NCI-H2081 (cell line): ENCODE measurements at places on chromosomes 7 and 10.

- no peak for DNase-seq
These were observed 1424.6 kb upstream of the LRRTM3 start for GRCh38 chr10:65501259-65501658.

GRCh38 chr10:130740166-130740565 lies 571.4 kb downstream of the TCERG1L start:
- no peak for DNase-seq

DNA sequence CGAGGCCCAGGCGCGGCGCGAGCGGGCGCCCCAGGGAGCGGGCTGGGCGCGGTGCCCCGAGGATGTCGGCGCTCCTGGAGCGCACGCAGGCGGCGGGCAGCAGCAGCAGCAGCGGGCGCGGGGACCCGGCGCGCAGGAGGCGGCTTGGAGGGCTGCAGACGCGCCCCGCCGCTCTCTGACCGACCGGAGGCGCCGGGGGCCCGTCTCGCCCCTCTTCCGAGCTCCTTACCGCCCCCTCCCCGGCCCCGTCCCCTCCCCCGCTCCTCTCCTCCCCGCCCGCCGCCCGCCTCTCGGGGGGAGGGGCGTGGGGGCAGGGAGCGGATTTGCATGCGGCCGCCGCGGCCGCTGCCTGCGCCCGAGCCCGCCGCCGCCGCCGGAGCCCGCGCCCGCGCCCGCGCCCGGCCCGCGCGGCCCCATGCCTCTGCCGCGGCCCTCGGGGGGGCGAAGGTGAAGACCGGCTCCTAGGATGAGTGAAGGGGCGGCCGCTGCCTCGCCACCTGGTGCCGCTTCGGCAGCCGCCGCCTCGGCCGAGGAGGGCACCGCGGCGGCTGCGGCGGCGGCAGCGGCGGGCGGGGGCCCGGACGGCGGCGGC lies at the start of gene NRG3:
Gene NRG3, plus strand, starts transcription at position 320 of the 592 bp plus-strand sequence.
- DNase-seq = no peak

GRCh38 chr7:137789215-137789882 lies 57.4 kb downstream of the DGKI start:
- DNase-seq = no peak

- no peak for DNase-seq
These were observed 11.1 kb downstream of the INTS1 start for GRCh38 chr7:1493129-1493528.
